Suppressor macrophage treated with lipopolysaccharide for 1 hour (primary cell): ENCODE measurements at places on chromosomes 3 and 15.

DNA sequence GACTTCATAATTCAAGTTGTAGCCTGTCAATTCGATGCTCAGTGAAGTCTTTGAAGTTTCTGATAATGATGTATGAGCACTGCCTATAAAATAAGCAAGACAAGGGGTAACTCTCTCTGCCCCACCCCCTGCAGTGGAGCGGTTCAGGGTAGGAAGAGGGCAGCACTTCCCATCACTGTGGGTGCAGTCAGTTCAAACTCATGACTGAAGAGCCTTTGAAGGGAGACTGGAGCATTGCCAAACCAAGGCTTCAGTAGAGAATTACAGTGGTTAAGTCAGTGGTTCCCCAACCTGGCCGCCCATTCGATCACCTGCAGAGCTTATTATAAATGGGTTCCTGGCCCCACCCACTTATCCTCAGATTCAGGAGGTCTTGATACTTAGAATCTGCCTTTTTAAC lies 190.6 kb downstream of the SHQ1 start:
- DNase-seq: no peak

GRCh38 chr3:58332575-58333188 lies at the start of gene PXK:
TSS of gene PXK (plus strand) at chr3:58332892. CDS start at chr3:58332989, 97 bp downstream.
- DNase-seq: peak; percentile 92

GRCh38 chr15:72193836-72194396 lies 3.7 kb downstream of the GRAMD2A start:
- DNase-seq: no peak

DNA sequence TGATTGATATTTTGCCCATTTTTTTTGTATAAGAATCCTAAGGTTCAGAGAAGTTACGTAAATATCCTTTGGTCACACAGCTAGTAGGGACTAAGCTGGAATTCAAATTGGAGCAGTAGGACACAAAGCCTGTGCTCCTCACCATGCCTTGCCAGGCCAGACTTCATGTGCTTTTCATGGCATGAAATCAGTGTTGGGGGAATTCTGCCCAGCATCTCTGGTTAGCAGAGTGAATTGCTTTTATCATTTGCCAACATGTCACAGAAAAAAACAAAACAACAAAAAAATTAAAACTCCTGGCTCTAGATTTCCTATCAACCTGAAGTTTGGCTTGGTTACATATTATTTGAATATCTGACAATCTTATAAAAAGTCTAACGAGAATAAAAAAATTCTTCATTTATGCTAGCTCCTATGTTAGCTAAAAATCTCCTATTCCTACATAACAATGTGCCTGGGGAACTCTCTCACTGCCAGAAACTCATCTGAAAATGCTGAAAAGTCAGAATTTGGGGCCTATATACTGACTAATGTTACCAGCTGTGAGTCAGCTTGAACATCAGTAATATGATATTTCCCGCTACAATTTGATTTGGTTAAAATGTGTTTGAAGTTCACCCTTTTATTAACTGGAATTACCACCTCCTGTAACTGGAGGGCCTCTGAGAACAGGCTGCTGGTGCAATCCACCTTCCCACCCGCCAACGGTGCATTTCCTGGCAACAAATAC lies 141.7 kb downstream of the TIGIT start:
- no peak for DNase-seq

DNA sequence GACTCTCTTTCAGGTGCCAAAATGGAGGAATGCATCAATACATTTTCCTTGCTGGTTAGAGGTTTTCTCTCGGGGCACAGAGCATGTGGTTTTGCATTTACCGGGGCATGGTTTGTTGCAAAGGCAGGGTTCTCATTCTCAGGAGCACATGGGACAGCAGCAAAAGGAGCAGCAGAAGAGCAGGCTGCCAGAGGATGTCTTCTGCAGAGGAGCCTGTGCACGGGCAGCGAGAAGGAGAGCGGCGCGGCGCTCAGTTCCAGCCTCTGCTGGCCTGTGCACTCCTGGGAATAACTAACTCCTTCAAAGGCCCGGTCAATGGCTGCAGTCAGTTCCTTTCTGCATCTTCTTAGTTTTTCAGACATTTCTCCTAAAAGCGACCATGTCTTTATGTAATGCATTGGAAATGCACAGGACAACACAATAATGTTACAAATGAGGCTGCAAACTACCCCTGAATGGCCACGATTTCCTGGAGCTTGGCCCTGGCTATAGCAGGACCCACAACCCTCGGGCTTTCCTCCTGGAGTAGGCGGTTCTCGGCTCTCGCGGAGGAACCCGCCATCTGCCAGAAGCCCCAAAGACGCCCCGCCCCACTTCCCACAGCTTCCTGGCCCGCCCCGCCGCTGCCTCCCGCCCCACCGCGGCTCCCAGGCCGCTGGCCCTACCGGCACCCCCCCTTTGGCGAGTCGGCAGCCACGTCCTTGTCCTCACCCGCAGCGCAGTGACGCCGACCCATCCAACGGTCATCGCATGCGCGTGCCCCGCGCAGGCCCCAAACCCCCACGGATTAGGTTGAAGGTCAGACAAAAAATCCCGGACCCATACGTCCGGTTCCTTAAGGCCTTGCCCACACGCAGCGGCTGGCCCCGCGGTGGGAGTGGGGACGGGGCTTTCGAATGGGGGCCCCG lies at the start of gene C3orf62:
C3orf62 (minus strand) TSS at position 758 of the 908 bp plus-strand sequence; CDS start at position 398, 360 bp downstream.
- DNase-seq: peak; percentile 83

GRCh38 chr3:94036909-94037507 lies 8.6 kb upstream of the STX19 start:
- DNase-seq: peak; percentile 29

DNA sequence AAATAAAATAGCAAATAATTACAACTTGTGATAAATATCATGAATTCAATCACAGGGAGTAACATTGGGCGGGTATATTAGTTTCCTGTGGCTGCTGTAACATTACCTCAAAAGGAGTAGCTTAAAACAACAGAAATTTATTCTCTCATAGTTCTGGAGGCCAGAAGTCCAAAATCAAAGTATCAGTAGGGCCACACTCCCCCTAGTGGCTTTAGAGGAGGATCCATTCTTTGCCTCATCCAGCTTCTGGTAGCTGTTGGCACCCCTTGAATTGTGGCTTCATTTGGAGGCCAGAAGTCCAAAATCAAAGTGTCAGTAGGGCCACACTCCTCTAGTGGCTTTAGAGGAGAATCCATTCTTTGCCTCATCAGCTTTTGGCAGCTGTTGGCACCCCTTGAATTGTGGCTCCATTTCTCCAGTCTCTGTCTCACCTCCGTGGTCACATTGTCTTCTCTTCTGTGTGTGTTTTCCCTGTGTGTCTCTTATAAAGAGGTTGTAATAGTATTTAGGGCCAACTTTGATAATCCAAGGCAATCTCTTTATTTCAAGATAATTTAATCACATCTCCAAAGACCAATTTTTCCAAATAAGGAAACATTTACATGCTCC lies 3.1 kb upstream of the CFAP20DC start:
- DNase-seq: peak; percentile 62

DNA sequence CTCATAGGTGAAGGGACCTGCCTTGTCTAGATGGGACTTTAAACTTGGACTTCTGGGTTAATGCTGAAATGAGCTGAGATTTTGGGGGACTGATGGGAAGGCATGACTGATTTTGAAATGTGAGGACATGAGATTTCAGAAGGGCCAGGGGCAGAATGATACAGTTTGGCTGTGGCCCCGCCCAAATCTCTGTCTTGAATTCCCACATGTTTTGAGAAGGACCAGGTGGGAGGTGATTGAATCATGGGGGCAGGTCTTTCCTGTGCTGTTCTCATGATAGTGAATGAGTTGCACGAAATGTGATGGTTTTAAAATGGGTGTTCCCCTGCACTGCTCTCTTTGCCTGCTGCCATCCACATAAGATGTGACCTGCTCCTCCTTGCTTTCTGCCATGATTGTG lies 42.8 kb downstream of the ILDR1 start:
- no peak for DNase-seq

- DNase-seq: no peak
Measured at GRCh38 chr3:173699353-173699752, 301.8 kb downstream of the NLGN1 start.

DNA sequence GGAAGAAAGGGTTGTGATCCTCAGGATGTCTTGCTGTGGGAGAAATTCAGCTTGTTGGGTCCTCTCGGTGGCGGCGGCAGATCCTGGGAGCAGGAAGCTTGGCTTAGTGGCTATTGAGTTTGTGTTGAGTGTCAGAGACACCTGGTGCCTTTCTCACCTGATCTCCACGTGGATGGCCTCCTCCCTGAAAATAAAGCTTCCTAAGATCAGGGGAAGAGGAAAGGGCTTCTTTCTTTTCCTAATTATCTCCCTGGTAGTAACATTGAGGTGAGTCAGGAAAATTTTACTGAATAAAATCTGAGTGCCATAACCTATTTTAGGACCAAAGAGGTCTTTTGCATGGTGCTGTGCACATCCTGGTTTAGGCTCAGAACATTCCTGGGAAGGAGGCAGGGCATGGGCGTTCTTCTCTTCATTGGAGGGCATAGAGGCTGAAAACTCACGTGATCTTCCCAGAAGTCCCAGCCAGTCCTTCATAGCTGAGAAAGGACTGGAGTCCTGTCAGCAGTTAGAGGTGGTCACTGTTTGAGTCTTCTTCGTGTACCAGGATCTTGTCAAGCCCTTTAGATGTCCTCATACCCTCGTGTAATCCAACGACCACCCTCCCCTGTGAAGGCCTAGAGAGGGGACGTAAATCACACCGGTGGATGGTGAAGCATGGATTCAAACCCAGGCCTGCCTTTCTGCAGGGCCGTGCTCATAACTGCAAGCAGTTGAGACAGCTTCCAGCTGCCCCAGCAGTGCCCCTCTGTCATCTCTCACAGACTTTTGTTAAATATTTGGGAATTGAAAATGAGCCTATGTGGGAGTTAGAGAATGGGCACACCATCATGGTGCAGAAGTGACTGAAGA lies 1.1 kb downstream of the CMTM8 start:
- DNase-seq: no peak

- DNase-seq: no peak
Measured at GRCh38 chr3:111882194-111882593, 23.1 kb downstream of the PHLDB2 start.

GRCh38 chr3:184178521-184179138 lies 4.0 kb downstream of the AP2M1 start:
- DNase-seq: peak; percentile 68

- peak; percentile 91 for DNase-seq
Measured at GRCh38 chr15:70508561-70509281, 254.6 kb downstream of the UACA start.

GRCh38 chr3:155604126-155604525 lies 140.7 kb downstream of the PLCH1 start:
- DNase-seq: no peak

DNA sequence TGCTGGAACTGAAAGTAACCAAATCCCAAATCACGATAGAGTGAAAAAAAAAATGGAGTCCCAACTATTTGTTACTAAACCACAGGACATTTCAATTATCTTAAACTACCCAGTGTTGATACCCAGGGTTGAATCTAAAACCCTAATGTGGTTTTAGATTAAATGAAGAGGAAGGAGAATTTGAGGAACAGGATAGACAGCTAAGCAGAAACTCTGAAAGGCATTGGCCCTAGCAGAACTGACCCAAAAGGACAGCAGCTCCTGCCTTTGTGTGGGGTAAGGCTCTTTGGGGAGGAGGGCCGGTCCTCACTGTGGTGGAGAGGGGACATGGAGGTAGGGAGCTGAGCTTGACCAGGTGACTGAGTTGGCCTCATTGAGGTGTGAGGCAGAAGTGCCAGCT lies 30.7 kb upstream of the SNRK start:
- peak; percentile 27 for DNase-seq

DNA sequence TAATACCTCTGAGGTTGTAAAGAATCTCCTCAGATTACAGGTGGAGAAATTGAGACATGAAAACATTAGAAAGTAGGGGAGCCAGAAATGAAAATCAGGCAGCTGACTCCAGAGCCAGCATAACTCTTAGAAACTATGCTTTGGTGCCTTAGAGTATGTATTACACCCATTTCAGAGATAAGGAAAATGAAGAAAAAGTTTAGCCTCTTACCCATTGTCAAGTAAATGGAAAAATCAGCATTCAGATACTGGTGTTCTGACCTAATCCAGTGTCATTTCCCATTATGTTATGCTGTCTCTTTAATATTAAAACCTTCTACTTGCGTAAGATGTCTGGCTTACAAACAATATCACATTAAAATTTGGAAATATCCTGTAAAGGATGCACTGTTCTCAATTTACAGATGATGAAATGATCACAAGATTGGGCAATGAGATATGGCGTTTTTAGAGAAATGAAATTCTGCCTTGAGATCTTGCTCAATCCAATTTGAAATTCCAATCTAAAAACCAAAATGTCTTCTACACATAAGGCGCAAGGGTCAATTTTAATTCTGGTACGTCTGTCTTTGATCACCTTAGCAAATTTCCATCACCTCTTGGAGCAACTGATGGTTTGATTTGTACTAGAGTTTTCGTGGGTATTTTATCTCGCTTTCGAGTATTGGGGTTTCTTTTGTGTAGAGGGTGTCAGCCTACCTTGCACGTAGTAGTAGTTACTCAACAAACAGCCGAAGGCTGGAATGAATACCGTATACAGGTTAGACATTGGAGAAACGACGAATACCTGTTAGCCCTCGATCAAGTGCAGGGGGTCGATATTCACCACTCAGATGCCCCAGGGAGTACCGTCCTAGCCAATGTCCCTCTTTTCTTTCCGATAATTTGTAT lies 902 bp upstream of the ZCWPW2 start:
- peak; percentile 76 for DNase-seq

DNA sequence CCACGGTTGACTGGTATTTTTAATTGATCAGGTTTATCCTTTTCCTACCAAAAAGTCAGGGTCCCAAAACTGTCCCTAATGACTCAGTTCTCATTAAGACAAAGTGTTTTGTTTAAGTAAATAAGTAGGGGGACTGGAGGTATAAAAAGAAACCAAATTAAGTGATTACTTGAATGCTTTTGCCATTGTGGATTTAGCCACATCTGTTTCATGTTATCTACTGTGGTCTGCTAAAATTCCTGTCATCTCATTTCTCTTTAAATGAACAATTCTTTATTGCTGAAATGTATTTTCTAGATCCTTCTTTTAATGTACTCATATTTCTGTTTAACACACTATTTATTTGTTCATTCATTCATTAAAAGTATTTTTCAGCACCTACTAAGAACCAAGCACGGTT lies 625.9 kb upstream of the ADAMTS9 start:
- DNase-seq: no peak

- no peak for DNase-seq
Measured at GRCh38 chr3:58251631-58252035, 14.0 kb downstream of the ABHD6 start.

GRCh38 chr3:63029326-63029725 lies 154.1 kb upstream of the CADPS start:
- DNase-seq: no peak
